NCI-H1048 (cell line): ENCODE measurements at places on chromosomes 16 and 17.

DNA sequence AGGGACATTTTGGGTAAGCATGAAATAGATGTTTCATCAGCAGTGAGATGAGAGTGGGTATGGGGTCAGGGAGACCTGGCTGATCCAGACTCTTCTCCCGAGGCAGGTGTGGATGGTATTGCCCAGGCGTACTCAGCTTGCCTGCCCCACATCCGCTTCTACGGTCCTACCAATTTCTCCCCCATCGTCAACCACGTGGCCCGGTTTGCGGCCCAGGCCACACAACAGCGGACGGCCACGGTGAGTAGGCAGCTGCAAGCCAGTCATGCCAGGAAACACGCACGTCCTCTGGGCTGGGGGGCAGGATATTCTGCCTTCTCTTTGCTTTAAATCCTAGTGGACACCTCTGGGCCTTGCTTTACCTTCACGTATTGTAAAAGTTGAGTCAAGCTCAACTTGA, 44.7 kb downstream of the CPNE2 start:
- DNase-seq = no peak

DNA sequence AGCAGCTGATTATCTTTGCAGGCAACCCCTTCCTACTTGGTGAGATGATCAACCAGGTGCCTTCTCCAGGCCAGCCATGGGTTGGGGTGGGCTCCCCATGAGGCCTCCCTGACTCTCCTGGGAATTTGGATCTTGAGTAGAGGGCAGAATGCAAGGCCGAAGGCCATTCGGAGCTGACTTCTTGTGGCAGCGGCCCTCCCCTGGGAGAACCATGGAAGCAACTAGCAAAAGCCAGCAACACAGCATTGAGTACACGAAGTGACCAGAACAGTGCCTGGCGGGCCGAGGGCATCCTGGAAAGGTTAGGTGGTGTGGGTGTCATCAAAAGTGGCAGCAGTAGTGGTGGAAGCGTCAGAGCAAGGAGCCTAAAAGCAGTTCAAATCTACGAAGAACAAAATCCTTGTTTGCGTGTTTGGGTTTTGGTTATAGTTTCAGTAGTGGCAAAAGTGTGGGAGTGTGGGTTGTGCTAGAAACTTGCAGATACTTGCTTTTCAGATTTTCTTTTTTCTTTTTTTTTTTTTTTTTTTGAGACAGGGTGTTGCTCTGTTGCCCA, 2.0 kb upstream of the ALDH3A1 start:
- DNase-seq = no peak

DNA sequence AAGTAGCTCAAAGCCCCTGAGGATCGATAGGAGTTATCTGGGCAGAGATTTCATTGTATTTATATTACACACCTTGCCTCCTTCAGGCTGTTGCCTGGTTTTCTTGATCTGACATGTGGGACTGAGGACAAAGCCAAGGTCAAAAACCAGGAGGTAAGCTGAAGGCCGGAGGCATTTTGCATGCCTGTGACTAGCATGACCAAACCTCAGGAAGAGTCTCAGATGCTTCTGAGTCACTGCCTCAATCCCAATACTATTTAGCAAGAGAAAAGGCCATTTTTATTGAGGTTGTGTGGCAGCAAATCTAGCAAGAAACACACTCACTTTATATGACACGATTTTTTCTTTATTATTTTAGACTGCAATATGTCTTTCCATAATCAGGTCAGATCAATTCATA, 968.1 kb downstream of the CDH11 start:
- DNase-seq = no peak

- DNase-seq = no peak
These were observed 55.9 kb upstream of the MGAT5B start for GRCh38 chr17:76812263-76812662.

GRCh38 chr16:28984619-28985135, at the start of gene LAT:
TSS of gene LAT (plus strand) at chr16:28985052. CDS start at chr16:28985418, 366 bp downstream.
- DNase-seq = no peak

- no peak for DNase-seq
These were observed 11.3 kb upstream of the CETP start for GRCh38 chr16:56950455-56950854.

DNA sequence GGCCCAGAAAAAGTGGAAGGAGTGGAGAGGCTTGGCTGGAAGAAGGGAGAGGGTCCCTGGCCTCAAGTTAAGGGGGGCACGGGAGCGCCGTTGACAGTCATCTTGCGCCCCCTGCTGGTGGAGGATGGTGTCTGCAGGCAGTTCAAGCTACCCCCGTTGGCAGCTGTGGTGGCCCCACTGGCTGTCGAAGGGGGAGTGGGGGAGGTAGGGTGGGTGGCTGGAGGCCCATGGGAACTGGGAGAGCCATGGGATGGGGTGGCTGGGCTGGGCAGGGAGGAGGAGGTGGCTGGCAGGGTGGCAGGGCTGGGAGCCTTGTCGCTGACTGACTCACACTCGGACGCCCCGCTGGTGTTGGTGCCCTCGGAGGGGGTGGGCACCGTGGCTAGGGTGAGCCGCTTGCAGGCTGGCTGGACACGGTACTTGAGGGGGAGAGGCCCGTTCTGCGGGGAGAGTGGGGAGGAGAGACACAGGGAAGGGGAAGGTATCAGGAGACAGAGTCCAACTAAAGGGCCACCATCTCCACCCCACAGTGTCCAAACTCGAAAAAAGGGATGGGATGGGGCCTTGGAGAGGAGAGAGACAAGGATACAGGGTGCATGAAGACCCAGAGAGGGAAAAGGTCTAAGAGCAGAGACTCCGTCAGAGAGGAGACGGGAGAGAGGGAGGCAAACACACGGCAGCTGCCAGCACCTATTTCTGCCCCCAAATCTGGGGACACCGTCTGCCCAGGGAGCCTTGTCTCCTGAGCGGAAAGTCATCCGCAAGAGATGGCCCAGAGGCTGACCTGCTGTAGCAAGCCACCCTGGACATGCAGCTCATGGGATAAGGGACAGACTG, 5.2 kb downstream of the CISD3 start:
- no peak for DNase-seq

- DNase-seq = no peak
These were observed 192 bp downstream of the FASN start for GRCh38 chr17:82097919-82098168.

- DNase-seq = no peak
These were observed 18.3 kb downstream of the POLR3K start for GRCh38 chr16:35011-35677.

- DNase-seq = no peak
These were observed 29.0 kb downstream of the ZC3H18 start for GRCh38 chr16:88599092-88599733.

GRCh38 chr17:7208754-7209460, 10.7 kb downstream of the DLG4 start:
- DNase-seq = no peak

DNA sequence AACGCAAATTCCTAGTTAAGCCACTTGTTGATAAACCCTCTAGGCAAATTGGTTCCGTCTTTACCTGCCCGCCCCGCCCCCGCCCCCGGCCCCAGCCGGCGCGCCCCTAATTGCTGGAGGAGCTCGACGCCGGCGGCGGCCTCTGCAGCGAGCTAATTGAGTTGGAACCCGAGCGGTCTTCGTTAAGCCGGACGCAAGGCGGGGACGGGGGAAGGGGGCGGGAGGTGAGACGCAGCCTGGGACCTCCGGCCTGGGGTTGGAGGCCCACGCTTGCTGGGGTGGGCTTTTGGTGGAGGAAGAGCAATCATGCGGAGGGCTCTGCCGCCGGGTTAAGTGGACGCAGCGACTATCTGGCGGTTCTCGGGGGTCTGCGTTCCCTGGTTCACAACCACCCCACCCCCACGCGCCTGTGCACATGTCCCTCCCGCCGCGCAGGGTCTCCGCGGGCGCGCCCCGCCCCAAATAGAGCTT, 12.7 kb upstream of the FOXF1 start:
- no peak for DNase-seq

- no peak for DNase-seq
These were observed 31.9 kb downstream of the CCDC42 start for GRCh38 chr17:8712698-8713097.

- DNase-seq = no peak
These were observed 17.4 kb upstream of the MYH10 start for GRCh38 chr17:8647956-8648355.

DNA sequence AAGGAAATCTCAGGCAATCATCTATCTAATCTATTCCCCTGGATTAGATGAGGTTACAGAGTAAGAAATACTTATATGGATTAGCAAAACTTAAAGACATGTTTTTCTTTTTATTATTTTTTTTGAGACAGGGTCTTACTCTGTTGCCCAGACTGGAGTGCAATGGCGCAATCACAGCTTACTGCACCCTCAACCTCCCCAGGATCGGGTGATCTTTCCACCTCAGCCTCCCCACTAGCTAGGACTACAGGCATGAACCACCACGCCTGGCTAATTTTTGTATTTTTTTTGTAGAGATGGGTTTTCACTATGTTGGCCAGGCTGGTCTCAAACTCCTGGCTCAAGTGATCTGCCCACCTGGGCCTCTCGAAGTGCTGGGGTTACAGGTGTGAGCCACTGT, 3.3 kb upstream of the NFE2L1 start:
- DNase-seq = no peak

DNA sequence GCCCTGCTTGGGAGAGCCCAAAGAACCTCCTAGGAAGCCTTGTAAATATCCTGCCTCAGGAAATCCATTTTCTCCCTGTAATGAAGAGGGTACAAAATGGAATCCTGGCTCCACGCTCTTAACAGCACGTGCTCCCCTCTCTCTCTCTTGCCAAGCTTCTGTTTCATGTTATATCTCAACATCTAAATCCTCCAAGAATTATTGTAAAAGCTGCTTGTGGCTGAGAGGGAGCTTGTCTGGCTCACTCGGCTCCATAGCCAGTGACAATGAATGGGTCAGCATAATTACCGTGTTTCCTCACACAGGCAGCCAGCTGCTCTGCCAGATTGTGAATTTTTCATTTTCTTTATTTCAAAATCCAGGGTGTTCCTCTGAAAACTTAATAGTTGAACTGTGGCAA, 317.8 kb downstream of the RBFOX1 start:
- DNase-seq = no peak

- DNase-seq = no peak
These were observed 84.1 kb upstream of the TOB1 start for GRCh38 chr17:50949989-50950877.

DNA sequence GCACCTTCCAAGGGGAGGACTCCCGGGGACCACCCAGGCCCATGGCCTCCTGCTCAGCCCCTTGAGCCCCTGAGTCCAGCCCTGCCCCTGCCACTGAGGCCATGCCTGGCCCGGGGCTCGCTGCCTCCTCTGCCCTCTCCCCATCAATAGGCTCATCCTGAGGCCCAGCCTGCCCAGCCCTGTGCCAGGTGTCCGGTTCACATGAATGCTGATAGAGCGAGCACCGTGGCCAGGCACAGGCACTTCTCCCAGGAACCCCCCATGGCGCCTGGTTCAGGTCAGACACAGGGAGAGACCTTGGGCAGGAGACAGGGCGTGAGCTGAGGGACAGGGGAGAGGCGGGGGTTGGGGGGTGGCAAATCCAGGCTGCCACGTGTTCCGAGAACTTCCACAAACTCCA, 2.8 kb upstream of the PVALEF start:
- DNase-seq = no peak

GRCh38 chr17:30196504-30196903, 39.0 kb downstream of the SLC6A4 start:
- no peak for DNase-seq

DNA sequence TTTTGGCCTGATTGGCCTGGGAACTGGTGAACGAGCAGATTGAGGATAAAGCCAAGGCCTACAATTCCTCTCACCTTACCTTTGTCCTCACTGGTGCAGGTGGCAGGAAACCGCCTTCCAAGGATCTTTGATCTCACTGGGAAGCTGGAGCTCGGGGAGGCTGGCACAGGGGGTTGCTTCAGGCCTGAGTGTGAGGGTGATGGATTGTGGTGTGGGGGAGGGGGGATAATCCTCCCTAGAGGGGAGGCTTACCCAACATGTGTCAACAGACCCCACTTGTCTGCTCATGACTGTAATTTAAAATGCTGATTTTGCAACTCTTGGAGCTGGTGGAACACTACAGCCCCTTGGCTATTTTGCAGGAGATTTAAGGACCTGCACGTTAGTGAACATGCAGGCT, 4.5 kb upstream of the RMI2 start:
- DNase-seq = no peak

GRCh38 chr16:58013201-58013956, 12.2 kb downstream of the USB1 start:
- DNase-seq = no peak

DNA sequence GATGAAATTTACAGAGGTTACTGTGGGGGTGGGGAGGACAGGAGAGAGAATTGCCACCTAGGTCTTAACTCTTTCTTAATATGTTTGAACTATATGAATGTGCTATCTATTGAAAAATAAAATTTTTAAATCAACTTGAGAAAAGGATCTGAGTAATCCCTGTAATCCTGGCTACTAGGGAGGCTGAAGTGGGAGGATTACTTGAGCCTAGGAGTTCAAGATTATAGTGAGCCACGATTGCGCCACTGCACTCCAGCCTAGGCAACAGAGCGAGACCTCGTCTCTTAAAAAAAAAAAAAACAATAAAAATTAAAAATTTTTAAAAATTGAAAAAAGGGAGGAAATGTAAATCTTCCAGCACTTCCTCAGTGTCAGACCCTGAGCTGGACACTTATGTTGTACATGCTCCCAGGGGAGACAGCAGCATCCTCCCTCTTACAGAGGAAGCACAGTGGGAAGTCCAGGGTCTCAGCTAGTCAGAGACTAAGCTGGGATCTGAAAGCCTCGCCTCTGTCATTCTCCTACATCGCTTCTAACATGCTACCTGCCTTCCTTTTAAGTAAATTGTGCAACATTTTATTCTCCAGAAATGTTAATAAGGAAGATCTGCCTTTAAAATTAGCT, 21.9 kb downstream of the PMM2 start:
- no peak for DNase-seq

DNA sequence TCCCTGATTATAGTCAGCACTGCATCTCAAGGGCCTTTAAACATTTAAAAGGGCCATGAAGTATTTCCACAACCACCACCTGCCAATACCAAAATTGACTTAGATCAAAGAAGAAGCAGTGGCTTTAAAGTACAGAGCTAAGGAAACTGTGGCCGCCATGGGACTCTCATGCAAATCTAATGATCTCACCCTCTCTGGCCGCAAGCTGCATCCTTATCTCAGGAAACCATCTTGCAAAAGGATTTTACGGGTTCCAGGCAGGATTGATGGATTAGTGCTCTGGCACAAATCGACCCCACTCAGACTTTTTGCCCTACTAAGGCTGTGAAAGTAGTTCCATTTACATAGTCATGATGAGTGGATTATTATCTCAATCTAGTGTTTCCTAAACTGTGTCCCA, 22.6 kb downstream of the CDRT4 start:
- no peak for DNase-seq

- no peak for DNase-seq
These were observed 2.4 kb downstream of the NUP93 start for GRCh38 chr16:56732366-56732765.

DNA sequence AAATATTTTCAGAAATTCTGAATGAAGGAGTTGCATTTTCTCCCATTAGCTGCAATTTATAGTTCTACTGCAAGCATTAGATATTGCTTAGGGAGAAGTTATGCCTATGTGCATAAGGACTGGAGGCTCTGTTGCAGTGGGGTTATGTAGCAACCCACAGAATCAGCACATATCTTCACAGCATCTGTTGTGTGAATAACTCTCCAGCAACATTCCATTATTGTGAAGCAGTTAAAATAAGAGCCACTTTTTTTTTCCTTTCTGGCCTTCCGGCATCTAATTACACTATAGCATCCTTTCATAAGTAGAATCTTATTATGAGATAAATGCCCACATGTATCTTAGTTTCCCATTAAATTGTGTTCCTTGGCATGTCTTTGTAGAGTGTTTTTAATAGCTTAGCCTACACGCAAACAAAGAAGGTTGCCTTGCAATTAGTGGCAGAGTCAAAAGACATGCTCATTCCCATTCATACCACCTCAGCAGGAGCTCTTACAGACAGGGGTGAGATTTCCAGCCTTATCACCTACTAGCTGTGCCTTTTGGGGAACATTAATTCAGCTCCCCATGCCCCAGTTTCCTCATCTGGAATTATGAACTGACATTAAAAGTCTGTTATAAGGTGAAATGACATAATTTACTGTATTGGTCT, 596.0 kb upstream of the GOT2 start:
- no peak for DNase-seq
